Eye (tissue), 1 donor: ENCODE measurements at places on chromosomes 2 and 18.

DNA sequence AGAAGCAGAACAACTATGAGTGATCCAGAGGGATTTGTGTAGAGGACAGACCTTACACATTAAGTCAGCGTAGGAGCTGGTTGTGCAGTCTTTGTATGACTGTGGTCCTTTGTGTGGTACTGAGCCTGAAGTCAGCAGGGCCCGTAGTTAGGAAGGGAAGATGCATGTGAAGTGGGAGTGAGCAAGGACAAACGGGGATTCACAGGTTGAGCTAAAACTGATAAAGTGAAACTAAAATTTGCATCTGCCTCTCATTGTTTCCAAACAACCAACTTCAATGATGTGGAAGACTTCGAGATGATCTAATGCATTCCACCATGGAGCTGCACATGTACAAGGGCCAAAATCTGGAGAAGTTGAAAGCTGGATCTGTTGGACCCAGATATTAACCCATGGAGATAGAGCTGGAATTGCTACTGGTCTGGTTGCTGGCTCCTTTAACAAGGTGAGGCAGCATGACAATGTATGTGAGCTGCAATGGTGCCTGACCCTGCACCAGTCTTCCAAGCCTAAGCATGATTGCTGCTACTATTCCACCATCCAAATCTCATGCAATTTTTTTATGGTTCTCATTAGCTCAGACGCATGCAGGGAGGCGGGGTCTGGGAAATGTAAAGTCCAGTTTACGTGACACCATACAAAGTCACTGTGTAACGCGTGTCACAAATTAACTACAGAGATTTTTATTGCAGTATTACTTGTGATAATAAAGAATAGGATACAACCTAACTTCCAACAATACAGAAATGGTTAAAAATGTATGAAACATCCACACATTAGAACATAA lies 12.1 kb upstream of the CYBRD1 start:
- no peak for DNase-seq

- no peak for DNase-seq
Measured at GRCh38 chr2:26978061-26978596, 7.7 kb downstream of the MAPRE3 start.

DNA sequence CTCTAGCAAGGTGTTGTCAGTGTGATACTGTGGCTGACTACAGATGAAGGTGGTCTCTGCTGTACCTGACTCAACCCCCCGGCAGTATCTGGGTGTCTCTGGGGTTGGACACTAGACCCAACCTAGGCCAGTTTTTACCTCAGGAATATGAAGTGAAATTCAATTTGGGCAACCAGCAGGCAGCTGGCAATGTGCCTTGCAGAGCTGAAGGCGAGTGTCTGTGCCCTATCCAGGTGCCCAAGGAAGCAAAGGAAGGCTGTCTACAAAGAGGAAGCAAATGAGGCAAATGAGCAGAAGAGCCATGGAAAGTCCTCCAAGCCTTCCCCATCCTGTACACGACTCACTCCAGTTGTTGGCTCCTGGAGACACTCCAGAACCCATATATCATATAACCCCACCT lies 264.6 kb upstream of the AGAP1 start:
- no peak for DNase-seq

- no peak for DNase-seq
Measured at GRCh38 chr2:120635146-120635545, 100.5 kb upstream of the GLI2 start.

DNA sequence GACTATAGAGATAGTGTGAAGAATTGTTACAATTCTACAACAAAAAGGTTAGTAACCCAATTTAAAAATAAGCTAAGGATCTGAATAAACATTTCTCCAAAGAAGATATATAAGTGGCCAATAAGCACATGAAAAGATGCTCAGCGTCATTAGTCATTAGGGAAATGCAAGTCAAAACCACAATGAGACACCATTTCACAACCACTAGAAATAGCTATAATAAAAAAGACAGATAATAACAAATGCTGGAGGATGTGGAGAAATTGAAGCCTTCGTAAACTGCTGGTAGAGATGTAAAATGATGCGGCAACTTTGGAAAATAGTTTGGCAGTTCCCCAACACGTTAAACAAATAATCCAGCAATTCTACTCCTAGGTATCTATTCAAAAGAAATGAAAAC lies 366.5 kb upstream of the POU3F3 start:
- no peak for DNase-seq

DNA sequence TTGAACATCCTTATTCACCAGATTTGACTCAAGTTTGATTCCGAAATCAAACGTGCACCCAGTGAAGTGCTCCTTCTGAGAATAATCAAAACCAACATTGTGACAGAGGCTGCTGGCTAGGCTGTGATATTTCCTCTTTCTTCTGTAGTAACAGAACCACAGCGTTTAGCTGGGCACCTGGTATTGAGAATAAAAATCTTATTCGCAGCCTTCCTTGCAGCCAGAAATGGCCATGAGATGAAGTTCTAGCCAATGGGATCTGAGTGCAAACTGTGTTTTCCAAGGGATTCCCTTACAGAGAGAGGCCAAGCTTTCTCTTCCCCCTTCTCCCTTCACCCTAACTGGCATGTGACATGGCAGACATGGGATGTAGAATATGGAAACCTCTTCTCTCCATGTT lies 51.7 kb downstream of the TMEM163 start:
- no peak for DNase-seq

GRCh38 chr2:118604371-118604770 lies 243.1 kb downstream of the EN1 start:
- no peak for DNase-seq

- no peak for DNase-seq
Measured at GRCh38 chr2:120509991-120510735, 164.2 kb downstream of the INHBB start.

DNA sequence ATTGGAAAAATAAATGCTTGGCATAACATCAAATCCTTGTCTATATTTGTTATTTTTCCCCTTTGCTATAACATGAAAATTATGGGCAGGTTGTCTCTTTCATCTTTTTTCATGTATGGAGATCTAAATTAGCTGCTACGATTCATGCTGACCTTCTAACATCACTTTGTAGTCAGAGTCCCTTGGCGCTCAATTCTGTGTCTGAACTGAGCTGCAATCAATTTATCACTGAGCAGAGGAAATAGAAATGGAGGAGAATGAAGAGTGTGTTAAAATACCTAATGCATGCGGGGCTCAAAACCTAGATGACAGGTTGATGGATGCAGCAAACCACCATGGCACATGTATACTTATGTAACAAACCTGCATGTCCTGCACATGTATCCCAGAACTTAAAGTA lies 168.9 kb downstream of the CDH7 start:
- peak; percentile 54 for DNase-seq

- DNase-seq: peak; percentile 86
Measured at GRCh38 chr18:49812286-49813068, 856 bp downstream of the ACAA2 start.

DNA sequence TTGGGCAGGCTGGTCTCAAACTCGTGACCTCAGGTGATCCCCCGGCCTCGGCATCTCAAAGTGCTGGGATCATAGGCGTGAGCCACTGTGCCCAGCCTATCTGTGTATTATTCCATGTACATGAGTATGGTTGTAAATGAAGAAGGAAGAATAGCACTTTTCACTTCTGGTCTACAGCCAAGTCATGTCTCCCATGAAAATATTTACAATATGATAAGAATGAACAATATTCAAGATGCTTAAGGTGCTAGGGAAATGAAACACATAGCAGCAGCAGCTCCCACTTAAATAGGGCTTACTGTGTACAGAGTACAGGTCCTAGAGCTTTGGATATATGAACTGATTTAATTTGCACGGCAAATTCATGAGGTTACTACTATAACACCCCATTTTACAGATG lies 70.3 kb upstream of the COL5A2 start:
- DNase-seq: no peak

- DNase-seq: no peak
Measured at GRCh38 chr18:69000366-69000765, 202.5 kb downstream of the CCDC102B start.

DNA sequence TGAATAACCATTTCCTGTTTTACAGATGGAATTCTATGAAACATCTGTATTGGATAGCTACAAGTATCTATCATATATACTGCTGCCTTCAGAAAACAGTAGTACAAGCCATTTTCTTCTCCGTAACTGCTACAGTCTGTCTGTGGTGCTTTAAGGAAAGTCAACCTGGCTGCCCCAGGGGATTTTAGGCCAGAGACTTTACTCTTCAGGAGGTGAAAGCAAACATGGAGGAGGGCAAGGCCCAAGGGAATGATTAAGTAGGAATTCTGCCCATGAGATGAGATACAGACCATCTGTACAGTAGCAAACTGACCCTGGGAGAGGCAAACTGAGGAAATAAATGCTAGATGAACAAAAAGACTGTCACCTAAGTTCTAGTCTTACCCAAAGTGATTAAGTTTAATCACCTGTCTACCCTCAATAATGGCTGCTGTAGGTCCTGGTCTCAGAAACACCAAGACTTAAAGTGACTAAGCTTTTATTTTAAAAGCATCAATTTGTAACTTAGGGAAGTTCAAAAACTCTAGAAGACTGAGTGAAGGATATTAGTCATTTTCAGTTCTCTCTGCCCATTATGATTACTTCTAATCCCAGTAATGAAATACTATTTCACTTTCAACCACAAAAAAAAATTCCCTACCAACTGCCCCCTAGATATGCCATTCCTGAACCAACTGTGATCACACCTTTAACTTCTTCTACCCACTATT lies 14.8 kb downstream of the MBD2 start:
- DNase-seq: peak; percentile 47
